ENCODE measurements at places on chromosomes 13 and 19.
A peak's percentile ranks its signal among the peaks of the same experiment; 100 is the strongest.

- no peak for DNase-seq
Observed at GRCh38 chr13:42880056-42880605, 98.7 kb downstream of the FAM216B start.

DNA sequence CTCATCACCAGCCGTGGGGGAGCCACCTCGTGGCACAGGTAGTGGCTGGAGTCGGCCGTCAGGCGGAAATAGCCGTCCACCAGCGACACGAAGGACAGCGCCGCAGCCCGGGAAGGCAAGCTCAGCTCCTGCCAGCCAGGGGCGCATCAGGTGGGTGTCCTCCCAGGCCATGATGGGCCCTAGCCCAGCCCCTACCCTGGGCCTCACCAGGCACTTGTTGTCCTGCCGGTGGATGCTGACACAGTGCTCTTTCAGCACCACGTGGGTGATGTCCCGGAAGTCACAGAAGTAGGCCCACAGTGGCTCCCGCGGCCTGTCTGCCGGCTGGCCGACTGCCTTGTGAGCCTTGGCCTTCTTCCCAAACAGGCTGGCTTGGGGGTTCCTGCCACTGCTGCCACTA is 15.7 kb downstream of the TYK2 start:
- no peak for DNase-seq

GRCh38 chr19:18057557-18057956 is 29.2 kb downstream of the IL12RB1 start:
- no peak for DNase-seq

DNA sequence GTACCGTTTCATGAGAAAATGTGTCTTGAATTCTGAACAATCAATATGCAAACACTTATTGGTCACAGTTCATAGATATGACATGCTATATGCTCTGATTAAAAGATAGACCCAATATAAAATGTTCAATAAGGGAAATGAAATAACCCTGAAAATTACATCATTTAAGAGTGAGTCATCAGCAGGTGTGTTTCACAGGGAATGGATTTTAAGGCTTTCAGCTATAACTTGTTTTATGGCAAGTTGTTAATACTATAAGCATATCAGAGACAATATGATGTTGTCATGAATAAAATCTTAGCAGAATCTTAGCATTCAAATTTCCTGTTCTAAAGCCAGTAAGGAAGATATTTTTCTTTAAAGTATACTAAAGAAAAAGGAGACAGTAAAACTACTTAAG is 483.4 kb upstream of the PCDH9 start:
- no peak for DNase-seq

DNA sequence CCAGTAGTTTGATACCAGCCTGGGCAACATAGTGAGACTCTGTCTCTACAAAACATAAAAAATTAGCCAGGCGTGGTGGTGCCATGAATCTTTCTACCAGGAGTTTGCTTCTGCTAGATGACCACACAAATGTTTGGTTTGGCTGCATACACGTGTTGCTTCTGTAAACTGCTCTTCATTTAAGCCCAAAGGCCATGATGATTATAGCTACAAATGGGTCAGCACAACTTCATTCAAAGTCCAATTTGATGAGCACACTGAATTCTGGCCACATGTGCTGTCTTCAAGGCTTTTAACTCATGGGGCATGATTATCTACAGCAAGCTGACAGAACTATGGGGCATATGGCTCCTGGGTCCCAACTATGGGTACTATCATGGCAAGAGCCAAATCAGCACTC is 46.3 kb upstream of the DCT start:
- DNase-seq, result no peak

DNA sequence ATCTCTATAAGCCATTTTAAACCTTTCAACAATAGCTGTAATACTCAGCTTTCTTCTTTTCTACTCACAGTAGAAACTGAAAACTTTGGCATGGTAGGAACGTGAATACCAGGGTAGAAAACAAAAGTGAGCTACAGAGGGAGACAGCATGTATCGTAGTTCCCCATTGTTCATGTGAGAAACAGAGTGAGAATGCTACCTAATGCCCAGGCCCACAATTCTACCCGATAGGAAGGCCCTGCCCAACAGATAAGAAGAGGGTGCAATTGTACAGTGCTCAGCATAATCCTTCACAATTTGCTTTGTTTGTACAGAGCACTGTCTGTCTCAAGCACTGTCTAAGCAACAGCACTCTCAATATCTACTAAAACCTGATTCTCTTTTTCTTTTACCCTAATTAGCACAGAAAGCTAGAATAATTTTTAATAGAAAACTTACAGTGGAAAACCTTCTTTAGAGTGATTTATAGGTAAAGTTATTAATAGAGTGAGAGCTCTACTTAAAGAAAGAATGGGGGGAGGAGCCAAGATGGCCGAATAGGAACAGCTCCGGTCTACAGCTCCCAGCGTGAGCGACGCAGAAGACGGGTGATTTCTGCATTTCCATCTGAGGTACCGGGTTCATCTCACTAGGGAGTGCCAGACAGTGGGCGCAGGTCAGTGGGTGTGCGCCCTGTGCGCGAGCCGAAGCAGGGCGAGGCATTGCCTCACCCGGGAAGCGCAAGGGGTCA is 322.3 kb downstream of the EFNB2 start:
- peak; percentile 27 for DNase-seq

GRCh38 chr19:46350758-46351159 is 3.9 kb downstream of the PPP5C start:
- no peak for DNase-seq

- no peak for DNase-seq
Observed at GRCh38 chr19:54203151-54203611, 2.5 kb downstream of the RPS9 start.

DNA sequence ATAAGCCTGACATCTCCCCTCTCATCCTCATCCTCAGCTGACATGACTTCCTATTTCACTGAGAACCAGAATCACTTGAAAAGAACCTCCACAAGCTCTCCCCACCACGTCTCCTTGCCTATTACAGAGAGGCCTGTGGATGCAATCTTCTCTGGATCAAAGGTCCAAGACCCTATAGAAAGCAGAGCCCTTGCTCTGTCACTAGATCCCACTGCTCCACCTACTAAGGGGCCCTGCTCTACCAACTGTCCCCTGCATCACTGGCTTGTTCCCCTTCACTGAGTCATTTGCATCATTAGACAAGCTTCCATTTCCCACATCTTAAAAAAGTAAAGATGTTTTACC is 40.8 kb downstream of the RCBTB2 start:
- no peak for DNase-seq

DNA sequence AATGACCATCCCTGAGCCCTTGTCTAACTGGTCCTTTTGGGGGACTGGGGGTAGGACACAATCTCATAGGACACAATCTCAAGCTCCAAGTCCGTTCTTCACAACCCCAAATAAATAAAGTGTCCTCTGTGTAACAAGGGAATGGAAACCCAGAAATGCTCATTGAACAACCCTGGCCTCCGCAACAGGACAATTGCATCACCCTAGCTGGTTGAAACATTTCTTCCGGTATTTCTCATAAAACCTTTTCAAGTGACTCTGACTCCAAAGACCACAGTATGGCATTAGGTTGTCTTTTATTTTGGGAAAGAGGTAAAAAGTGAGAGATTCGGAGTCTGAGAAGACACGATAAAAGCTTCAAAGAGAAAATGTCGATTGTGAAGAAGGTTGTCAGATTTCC is 186.6 kb downstream of the ZNF536 start:
- no peak for DNase-seq

- no peak for DNase-seq
Observed at GRCh38 chr13:50322006-50322405, 306.8 kb downstream of the KCNRG start.

- DNase-seq, result no peak
Observed at GRCh38 chr19:13842291-13843103, 34.4 kb upstream of the NANOS3 start.

DNA sequence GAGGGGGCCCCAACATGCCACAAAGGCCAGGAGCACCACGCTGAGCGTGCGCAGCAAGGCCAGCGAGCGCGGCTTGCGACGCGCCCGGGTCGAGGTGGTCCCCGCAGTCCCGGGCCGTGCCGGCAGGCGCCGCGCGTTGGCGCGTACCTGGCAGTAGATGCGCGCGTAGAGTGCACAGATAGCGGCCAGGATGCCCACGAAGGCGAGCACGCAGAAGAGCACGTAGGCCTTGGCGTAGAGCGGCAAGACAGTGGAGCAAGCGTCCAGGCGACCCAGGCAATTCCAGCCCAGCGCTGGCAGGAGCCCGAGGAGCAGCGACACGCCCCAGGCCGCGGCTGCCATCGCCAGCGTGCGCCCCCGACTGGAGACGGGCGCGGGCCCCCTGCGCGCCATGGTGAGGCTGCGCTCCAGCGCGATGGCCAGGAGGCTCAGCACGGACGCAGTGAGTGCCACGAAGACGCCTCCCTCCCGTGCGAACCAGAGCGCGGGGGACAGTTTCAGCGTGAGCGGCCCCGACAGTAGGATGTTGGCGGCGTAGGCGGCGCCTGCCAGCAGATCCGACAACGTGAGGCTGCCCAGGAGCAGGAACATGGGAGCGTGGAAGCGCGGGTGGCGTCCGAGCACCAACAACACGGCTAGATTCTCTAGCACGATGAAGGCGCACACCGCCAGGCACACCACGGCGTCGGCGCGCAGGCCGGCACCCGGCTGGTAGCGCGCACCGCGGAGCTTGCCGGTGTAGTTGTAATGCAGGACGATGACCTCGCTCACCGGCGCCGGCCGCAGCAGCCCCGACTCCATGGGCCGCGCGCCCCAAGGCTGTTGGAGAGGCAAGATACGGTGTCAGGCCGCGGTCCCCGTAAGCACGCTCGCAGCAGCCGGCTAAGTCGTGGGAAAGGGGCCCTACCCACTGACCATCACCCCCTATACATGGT is 2.8 kb downstream of the S1PR5 start:
- DNase-seq, result no peak

- no peak for DNase-seq
Observed at GRCh38 chr19:18090545-18091216, 3.9 kb upstream of the IL12RB1 start.

- no peak for DNase-seq
Observed at GRCh38 chr13:67061750-67062149, 168.4 kb downstream of the PCDH9 start.

- no peak for DNase-seq
Observed at GRCh38 chr19:2500841-2501261, 24.9 kb downstream of the GADD45B start.

DNA sequence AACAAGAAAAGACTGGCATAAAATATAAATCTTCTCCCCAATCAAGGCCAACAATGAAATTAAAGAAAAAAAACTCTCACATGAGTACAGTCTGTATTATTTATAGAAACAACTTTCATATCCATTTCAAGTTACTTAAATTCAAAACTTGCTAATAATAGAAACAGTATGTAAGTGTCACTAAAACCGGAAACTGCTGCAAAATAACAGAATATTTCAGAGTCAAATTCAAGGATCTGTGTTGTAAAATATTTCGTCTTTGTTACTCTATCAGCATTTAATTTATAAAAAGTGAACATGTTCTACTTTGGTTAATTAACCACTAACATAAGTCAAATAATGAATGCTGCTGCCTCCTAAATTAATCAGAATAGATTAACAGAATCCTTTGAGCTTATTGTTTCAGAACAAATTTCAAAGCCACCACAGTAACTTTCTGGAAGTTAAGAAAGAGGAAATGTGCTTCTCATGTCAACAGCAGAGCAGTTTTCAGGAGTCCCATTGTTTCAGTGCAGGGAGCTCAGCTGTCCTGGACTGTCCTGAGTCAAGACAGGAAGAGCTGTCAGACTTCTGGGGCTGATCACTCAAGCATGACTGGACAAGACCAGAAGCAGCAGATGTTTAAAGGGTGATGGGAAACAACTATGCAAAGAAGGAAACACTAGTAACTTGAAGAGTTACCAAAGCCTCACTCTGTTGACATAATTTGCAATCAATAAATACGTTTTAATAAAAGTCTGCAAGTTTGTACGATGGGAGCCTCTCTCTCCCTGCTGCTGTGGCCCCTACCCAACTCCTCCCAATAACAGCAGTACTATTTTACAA is 76.9 kb downstream of the FOXO1 start:
- peak; percentile 18 for DNase-seq

- DNase-seq, result no peak
Observed at GRCh38 chr19:41309180-41310032, 566 bp upstream of the CCDC97 start.

GRCh38 chr13:101527130-101527529 is 74.7 kb downstream of the ITGBL1 start:
- DNase-seq, result no peak

DNA sequence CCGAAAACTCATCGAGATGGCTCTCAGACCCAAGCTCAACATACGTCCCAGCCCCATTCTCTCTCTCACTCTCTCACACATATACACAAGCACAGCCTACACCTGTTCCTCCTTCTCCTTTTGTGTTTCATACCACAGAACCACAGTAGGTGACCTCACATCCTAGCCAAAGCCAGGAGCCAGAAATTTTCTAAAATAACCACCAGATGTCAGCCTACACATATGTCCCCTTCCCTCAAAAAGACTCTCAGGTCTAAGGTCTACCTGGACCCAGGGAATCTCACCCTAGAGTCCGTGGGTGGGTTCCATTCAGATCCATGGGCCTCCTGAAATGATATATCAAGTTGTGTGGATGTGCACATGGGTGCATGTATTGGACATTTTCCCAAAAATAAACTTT is 104.2 kb upstream of the IPO5 start:
- DNase-seq, result peak; percentile 4

- DNase-seq, result no peak
Observed at GRCh38 chr13:23654111-23655110, 84.2 kb downstream of the TNFRSF19 start.

- DNase-seq, result no peak
Observed at GRCh38 chr19:42325896-42326771, 699 bp downstream of the MEGF8 start.

GRCh38 chr19:31023038-31023437 is 326.2 kb downstream of the TSHZ3 start:
- no peak for DNase-seq

- DNase-seq, result no peak
Observed at GRCh38 chr19:56595548-56595899, 422 bp downstream of the ZNF71 start.

- no peak for DNase-seq
Observed at GRCh38 chr19:15048885-15049541, at the start of gene CASP14. Gene CASP14, plus strand, starts transcription at chr19:15049480. Its CDS starts 2,772 bp downstream, at chr19:15052252.

GRCh38 chr13:54614726-54615125 is 1586.1 kb downstream of the OLFM4 start:
- DNase-seq, result no peak

- no peak for DNase-seq
Observed at GRCh38 chr13:89783221-89783755, 1564.2 kb upstream of the MIR17HG start.

- DNase-seq, result no peak
Observed at GRCh38 chr13:110897521-110897920, 17.3 kb downstream of the ANKRD10 start.

GRCh38 chr19:17469092-17469480 is 1.2 kb upstream of the SLC27A1 start:
- DNase-seq, result no peak

DNA sequence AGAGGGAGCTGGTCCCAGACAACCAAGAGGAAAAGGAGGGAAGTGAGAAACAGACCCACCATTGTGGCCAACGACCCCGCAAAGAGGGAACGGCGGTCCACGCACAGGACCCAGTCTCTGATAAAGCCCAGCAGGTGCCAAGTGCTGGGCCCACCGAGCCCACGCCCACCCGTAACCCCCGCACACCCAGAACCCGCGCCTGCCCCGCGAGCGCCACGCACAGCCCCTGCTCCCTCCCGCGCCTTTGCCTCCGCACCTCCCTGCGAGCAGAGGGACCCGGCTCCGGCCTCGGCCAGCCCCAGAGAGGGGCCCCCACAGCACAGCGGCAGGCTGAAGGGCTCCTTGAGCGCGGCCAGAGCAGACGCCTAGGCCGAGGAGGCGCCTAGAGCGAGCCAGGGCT is 1192.2 kb downstream of the PCDH17 start:
- DNase-seq, result no peak
